ENCODE measurements at places on chromosomes 7 and 10.

DNA sequence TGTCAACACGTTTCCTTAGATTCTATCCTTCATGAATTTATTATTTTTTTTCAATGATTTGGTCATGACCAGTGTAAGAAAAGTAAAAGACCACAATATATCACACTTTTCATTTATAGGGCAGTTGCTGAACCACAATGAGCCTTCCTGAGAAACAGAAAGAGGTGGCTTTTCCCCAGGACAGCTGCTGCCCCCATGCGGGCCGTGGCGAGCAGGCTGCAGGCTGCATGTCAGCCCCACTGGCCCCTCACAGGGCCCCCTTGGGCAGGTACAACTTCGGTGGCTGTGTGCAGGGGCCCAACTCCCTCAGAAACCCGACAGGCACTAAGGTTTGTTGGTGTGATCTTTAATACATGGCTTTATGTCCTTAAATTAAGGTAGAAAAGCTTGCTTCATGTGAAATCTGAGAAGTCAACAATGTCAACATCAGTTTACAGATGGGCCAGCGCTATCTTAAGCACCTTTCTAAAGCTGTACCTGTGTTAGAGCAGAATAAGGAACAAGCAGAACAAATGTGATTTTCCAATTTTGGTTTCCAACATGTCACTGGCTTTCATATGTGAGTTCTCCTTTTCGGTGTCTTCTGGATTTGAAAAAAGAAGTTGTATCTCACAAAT is 10.6 kb downstream of the BEND7 start:
- DNase-seq = no peak

- DNase-seq = no peak
Measured at GRCh38 chr7:72317341-72317740, 94.8 kb downstream of the CALN1 start.

DNA sequence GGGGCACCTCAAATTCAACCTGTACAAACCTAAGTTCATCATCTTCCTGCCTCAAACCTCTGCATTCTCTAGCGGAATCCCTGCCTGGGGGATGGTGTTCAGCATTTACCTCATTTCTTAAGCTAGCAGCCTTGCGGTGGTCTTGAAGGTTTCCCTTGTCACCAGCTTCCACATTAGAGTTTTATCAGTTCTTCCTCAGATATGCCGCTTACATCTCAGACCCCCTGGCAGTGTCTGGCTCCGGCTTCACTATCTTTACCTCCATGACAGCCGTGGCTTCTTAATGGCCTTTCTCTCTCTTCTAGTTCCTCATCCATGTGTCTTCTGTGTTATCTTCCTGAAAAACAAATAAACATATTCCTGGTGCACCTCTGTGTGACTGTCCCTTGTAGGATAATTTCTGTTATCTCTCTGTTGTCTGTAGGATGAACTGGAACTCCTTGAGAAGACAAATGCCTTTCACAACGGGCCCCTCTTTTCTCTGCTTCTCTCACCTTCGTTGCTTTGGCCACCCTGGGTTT is 101.1 kb upstream of the BMPER start:
- DNase-seq = no peak

DNA sequence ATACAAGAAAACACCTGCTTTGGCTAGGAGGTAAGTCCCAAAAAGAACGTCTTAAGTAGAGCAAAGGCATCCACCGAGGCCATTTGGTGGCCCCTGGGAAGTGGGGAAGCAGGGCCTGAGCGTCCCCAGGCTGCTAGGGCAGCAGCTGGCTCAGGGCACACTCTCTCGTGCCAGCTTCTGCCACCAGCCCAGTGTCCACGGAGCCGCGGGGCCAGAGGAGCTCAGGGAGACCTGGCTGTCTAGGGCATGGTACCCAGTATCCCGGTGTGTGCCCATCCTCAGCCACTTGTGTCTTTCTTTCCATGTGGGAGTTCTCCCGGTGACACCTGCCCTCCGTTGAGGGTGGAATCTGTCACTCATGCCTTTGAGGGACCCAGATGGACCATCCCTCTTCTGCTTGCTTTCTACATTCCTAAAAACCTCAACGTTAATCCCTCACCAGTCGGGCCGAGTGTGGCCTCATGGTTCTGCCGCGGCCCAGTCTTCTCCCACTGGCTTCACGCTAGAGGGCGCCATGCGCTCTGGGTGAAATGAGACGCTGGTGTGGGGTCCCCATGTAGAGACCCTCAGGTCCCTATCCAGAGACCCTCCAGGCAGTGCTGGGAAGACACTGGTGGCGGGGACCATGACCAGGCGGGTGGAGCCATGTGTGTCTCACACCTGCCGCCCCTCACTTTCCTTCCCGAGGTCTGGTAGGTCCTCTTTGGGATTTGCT is 9.5 kb upstream of the AP5Z1 start:
- DNase-seq = no peak

- no peak for DNase-seq
Measured at GRCh38 chr7:94655126-94655847, 646 bp downstream of the SGCE start.

- no peak for DNase-seq
Measured at GRCh38 chr7:88664630-88665233, 94.8 kb upstream of the ZNF804B start.

DNA sequence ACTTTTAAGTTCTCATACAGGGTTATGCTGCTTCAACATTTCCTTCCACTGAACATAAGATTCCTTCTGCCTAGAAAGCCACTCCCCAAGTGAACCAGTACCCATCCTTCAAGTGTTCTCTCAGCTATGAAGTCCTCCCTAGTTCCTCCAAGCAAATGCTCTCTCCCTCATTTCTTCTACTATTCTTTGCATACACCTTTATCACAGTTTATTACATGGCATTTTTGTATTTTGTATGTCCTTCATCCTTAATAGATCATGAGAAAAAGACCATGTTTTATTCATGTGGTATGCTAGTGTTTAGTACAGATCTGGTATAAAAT is 1.9 kb downstream of the SYPL1 start:
- DNase-seq = no peak

DNA sequence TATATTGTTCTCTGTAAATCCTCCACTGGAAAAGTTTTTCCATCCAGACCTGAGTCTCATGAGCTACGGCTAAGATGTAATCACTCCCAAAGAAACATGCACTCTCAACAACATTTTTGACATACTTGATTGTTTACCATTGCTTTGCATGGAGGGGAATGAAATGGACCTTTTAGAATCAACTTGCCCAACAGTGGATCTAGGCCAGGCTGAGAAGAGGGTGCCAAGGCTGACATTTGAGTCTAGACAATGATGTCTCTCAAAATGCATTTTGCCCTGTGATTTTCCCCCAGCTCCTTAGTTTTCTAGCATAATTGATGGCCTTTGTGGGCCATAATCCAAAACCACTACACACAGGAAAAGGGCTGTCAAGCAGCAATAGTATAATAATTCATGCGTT is 297.9 kb upstream of the KLF6 start:
- no peak for DNase-seq

GRCh38 chr7:88101769-88102168 is 118.1 kb downstream of the SRI start:
- DNase-seq = no peak

DNA sequence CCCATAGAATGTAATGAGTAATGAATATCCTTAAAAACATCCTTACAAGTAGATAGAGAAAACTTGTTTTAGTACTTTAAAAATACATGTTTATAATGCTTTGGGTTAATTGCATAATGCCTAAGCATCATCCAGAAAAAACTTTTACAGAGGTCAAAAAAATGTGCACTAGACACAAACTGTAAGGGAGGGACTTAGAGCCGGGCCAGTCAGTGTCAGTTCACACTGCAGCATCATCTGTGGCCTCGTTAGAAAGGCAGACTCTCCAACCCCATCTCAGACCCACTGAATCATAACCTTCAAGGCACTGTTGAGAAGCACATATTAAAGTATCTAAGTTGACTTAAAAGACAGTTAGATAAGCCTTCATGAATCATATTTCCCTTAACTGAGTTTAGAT is 230.1 kb upstream of the PRPS1L1 start:
- DNase-seq = no peak

DNA sequence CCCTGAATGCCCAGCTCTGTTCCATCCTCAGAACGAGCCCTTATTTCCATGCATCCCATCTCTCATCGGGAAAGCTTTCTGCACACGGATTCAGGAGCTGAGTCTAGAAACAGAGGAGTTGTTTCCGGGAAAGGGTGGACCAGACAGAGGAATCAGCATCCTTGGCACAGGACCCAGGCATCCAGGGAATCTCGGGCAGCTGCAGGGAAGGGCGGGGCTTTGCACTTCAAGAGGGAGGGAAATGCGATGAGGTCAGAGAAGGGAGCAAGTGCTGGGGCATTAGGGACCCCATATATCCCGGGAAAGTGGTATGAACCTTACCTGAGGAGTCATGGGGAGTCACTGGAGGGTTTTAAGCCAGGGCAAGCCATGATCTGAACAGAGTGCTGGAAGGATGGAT is 68.5 kb downstream of the NPTX2 start:
- DNase-seq = no peak

DNA sequence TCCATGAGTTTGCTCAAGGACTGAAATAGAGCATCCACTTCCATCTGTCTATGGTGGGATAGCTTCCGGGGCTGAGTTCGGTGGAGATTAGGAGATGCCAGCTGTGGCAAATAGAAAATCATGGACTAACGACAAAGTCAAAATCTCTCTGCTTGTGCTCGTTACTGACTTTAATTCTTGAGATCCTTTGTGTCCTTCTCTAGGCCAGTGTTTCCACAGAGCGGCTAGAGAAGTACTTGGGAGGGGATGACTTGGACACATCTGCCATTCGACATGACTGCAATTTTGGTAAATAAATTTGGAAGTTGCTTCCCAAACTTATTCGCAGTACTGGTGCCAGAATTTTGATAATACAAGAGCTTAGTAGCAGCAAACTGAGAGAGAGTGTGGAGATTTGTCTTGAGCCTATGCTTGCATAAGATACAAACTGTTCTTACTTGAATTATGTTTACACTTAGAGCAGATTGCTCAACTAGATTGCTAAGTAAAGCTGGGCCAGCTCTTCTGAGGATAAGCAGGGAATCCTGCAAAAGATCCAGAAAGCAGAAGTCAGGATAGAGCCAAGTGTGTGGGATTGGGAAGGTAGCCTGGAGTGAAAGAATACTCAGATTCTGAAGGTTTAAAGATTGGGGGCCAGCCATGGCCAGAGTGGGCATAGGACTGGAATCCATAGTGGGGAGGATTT is 27.6 kb downstream of the ABCC2 start:
- DNase-seq = no peak

DNA sequence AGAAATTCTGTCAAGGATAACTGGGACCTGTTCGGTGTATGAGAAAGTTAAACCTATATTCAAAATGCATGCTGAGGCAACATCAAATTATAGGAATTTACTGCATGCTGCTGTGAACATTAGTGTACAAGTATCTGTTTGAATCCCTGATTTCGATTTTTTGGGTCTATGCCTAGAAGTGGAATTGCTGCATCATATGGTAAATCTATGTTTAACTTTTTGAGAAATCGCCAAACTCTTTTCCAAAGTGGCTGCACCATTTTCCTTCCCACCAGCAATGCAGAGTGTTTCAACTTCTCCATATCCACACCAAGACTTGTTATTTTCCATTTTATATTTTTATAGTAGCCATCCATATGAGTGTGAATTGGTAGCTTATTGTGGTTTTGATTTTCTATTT is 306.7 kb downstream of the GPR158 start:
- no peak for DNase-seq

DNA sequence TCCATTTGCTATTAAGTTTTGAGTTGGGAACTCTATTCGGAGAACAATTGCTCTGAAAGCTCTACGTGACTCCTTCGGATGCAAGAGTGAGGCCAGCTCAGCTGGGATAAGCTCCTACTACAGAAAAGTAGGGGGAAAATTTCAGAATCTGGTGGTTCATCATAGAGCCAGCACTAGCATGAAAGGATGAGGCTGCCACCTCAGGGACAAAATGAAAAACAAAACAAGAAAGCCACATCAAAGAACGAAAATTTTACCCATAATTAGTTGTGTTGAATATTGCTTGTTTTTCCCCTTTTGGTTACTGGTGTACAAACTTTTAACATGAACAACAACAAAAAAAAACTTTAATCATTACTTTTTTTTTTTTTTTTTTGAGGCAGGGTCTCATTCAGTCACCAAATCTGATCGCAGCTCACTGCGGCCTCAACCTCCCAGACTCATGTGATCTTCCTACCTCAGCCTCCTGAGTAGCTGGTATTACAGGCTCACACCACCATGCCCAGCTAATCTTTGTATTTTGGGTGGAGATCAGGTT is 39.7 kb upstream of the NFE2L3 start:
- no peak for DNase-seq

DNA sequence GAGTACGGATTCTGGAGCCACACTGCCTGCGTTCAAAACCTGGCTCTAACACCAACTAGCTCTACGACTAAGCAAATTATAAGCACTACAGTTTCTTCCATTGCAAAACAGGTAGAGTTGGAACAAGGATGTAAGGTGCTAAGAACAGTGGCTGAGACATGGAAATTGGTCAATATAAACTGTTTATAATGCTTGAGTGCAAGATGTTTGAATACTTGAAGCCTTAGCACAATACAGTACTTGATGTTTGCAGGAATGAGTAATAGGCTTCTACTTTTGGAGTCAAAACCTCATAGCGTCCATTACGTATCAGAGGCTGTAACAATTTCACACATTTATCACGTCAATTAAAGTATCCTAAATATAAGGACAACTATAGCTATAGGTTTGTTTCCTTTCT is 6.9 kb downstream of the NT5C2 start:
- no peak for DNase-seq

DNA sequence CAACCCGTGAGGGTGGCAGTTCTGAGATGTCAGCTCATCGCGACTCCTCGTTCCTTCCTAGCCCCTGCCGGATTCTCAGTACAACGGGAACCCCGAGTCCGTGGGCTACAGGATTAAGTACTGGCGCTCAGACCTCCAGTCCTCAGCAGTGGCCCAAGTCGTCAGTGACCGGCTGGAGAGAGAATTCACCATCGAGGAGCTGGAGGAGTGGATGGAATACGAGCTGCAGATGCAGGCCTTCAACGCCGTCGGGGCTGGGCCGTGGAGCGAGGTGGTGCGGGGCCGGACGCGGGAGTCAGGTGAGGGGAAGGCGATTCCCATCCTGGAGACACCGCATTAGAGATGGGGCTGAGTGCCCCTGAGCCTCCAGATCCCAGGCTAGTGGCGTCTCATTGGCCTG is 568.1 kb upstream of the FOXK1 start:
- no peak for DNase-seq

DNA sequence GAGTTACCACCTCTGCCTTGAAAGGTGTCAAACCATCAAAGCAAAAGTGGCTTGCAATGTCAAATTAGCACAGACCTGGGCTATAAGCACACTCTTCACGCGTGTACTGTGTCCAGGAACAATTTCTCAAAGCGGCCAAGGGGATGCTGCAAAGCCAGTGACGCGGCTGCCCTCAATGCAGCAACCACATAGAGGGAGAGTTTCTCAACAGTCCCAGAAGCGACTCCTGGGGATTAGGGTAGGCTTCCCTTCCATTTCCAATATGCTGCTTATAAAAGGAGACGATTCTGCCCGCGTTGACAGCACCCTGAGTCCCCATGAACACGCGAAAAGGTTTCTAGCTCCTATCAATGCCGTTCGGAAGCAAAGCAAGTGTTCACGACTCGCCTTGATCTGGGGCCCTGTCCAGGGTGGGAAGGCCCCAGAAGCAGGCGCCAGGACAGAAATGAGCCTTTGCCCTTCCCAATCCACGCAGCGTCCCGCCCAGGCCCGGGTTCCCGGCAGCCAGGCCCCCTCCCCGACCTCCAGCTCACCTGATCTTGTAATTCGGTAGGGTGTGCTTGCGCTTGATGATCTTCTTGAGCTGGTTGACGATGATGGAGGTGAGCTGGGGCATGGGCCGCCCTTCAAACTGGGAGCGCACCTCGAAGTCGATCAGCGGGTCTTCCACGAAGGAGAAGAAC is 1.3 kb downstream of the PDZD8 start:
- DNase-seq = peak; percentile 26

GRCh38 chr7:158827411-158828132 is 1.7 kb downstream of the ESYT2 start:
- DNase-seq = no peak
